Fibroblast of the aortic adventitia (primary cell): ENCODE measurements at places on chromosomes 6 and 20. TPM values are rescaled to one million over a fixed set of nuclear protein-coding genes. Genes with fewer than 3 reads are reported as not detected.
A peak's percentile ranks its signal among the peaks of the same experiment; 100 is the strongest.

DNA sequence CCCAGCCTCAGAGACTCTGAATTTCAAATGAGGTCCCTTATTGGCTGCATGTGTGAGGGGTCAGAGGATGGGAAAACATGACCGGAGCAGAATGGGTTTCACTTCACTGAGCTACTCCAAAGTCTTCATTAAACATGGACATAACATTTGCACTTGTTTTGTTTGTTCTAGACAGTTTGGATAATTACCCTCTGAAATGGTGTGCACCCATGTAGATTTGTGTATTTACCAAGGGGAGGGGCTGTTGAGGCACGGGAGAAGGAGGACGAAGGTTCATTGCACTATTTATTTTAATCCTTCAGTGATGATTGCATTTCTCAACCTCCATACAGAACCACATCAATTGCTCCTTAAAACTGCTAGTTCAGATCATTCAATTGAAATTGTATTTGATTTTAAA is 364.2 kb downstream of the TFAP2B start:
- DNase-seq = no peak

DNA sequence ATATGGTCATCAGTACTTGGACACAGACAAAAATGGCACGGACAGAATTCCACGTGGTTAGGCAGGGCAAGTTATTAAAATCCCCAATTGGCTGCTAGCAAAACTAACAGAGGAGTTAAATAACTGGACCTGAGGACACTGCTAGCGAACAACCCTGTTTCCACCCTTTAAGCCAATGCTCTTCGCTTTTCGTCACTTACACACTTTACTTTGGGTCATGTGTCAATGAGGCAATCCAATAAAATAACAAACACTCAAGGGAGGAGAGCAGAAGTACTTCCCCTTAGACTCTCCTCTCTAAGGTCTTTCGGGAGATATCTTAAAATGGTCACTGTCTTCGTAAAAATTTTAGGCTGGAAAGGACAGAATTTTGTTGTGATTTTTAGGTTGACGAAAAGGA is 68.6 kb downstream of the LCA5 start:
- no peak for DNase-seq

DNA sequence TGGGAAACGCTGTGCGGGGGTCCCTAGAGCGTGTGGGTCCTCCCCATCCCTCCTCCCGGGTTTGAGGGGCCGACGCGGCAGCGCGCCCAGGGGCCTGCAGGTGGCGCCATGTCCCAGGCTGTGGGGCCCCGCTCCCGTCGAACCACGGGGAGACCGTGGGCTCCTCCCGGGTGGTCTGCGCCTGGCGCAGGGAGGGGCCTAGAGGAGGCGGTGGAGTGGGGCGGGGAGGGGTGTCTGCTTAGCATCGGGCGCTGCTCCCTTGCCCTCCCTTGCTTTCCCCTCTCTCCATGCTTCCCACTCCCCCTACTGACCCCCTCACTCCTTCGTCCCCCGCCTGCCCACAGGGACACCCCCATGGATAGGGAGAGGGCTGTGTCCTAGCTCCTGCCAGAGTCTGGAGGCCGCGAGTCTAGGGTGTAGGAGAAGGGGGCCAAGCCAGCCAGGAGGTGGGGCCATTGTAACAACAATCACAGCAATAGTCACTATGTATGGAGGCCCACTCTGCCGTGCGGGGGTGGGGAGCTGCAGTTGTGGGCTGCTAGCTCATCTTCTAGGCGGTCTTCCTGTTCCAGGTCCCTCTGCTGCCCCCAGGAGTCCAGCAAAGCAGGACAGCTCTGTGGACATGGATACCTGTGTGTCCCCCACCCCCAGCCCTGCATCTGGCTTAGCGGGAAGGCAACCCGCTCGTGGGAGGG is 51.7 kb downstream of the CHMP4B start:
- peak; percentile 84 for DNase-seq

DNA sequence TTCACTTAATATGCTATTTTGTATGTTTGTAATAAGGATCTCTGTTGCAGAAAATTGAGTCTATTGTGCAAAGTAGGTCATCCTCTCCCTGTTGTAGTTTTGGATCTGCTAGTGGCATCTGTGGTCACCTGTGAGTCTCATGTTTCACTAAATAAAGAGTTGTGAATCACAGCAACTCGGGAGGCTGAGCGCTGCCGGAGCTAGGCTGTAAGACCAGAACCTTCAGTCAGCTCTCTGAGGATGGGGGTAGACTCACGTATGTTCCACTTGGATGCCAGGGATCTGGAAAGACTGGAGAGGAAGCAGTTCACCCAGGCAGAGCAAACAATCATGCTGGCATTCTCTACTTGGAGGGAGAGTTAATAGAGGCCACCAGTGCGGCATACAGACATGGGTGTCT is 187.3 kb upstream of the FOXA2 start:
- DNase-seq = no peak

DNA sequence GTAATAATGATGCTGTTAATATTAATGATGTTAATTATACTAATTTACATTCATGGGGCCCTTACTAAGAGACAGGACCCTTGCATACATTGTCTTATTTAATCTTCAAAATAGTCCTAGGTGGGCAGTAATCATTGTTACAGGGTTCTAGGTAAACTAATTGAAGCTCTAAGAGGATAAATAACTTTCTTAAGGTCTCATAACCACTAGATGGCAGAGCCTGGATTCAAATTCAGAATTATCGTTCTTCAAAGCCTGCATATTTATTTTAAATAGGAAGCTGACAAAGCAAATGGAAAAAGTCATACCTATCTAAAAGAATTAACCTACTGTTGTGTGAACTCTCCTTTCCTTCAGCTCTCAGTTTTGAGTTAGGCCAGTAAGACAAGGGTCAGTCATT is 23.5 kb downstream of the PTCHD4 start:
- DNase-seq = peak; percentile 77

- peak; percentile 66 for DNase-seq
Measured at GRCh38 chr6:142872376-142872775, 72.6 kb downstream of the HIVEP2 start.

- no peak for DNase-seq
Measured at GRCh38 chr6:3411967-3412778, 44.7 kb downstream of the SLC22A23 start.

- DNase-seq = peak; percentile 7
Measured at GRCh38 chr6:44297063-44298038, 15.8 kb downstream of the AARS2 start.

- DNase-seq = peak; percentile 74
Measured at GRCh38 chr6:126773112-126773805, 345.2 kb upstream of the RSPO3 start.

CDSN gene
- total RNA-seq = not detected in 2 replicates

BEND6 gene
- 15.3 and 34.8 TPM in 2 replicates for total RNA-seq

PCK1 gene
- not detected in 2 replicates for total RNA-seq
